ENCODE measurements at places on chromosomes 5 and 9. TPM values are rescaled to one million over a fixed set of nuclear protein-coding genes. Genes with fewer than 3 reads are reported as not detected.

DNA sequence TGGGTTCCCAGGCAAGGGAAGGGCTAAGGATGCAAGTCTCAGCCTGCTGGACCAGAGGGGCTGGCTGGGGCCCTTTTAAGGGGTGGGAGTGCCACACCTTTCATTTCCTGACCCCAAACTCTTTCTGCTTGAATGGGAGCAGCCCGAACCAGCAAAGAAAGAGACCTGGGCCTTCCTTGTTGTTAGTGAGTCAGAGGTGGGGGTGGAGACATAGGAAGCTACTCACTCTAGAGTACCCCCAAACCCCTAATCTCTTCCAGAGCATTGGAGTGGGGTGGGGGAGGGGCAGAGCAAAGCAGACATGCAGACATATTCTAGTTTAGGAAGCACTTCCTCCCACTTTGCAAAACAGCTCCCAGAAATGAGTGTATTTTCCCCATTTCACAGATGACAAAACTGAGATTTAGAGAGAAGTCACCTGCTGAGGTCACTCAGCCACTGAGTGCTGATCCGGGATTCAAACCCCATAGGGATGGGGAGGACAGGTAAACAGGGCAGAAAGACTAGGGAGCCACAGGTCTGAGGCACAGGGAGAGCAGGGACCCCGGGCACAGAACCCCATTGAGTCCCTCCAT, 6.0 kb upstream of the AQP3 start:
- no peak for DNase-seq

GRCh38 chr9:106897751-106898150, 34.8 kb downstream of the ZNF462 start:
- no peak for DNase-seq

DNA sequence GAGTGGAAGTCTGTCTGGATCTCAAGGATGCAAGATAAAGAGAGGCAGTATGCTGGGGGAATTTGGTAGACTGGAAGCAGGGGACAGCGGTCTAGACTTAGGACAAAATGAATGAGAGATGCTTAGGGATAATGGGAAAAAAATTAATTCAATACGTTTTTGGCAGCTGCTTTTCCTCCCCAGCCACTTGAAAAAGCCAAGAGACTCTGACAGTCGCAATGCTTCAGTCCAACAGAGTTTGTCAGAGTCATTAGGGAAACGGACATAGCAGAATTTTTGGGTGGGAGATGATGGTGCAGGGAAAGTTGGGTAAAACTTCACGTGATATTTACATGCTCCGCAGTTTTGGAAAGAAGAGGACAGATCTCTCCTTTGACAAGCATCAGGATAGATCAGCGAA, 129.7 kb downstream of the GOLPH3 start:
- DNase-seq, result no peak

GRCh38 chr9:36731068-36731956, 158.6 kb downstream of the MELK start:
- DNase-seq, result no peak

ANAPC2 gene
- 52.8 TPM for total RNA-seq

- no peak for DNase-seq
These were observed 128.5 kb downstream of the TMEM38B start for GRCh38 chr9:105822814-105823213.

GRCh38 chr9:21684231-21684630, 118.2 kb upstream of the MTAP start:
- no peak for DNase-seq

Data from sciatic nerve (tissue), 2 donors.